ENCODE measurements at places on chromosomes 2 and 18.
A peak's percentile ranks its signal among the peaks of the same experiment; 100 is the strongest.

GRCh38 chr2:120857422-120857821, 121.8 kb downstream of the GLI2 start:
- no peak for DNase-seq

- DNase-seq = peak; percentile 91
Measured at GRCh38 chr18:44507729-44508325, 172.9 kb upstream of the SETBP1 start.

DNA sequence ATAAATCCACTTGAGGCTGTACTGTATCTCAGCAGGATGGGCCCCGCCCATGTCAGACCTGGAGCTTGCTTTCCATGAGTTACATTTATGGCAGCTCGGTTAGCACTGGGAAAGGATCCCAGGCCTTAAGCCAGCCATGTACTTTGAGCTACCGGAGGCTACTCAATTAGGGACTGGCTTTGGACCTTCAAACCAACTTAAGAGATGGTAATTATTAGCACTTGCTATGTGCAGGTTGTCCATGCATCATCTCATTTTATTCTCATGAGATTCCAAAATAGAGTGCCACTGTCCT, 64.4 kb downstream of the ACTR2 start:
- no peak for DNase-seq

DNA sequence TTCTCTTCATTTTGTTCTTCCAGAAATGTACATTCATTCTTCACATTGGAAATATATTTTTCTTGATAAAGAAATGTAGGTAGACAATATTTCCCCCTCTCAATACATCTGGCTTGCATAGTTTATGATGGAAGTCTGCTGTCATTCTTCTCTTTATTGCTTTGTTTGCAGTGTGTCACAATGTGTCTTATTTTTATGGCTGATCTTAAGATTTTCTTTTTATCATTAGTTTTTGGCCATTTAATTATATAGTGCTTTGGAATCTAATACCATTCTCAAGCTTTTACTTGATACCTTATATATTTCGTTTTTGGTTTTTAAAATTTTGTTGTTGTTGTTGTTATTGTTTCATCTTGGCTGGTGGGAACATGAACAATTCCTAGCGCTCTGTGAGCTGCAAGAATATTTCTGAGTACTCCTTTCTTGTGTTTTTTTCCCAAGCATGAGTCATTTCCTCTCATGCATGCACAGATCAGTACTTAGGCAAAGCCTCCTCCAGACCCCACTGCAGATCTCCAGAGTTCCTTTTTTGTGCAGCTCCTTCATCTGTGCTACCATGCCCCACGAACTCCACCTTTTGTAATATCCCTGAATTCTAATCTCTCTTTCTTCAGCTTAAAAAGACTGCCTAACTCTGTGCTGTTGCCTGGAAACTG, 13.7 kb upstream of the MMADHC start:
- DNase-seq = peak; percentile 36

GRCh38 chr2:46363535-46364170, 66.4 kb downstream of the EPAS1 start:
- peak; percentile 82 for DNase-seq

GRCh38 chr18:22114526-22115321, 54.7 kb upstream of the GATA6 start:
- DNase-seq = no peak

GRCh38 chr18:5518899-5519371, 24.9 kb downstream of the EPB41L3 start:
- DNase-seq = no peak

DNA sequence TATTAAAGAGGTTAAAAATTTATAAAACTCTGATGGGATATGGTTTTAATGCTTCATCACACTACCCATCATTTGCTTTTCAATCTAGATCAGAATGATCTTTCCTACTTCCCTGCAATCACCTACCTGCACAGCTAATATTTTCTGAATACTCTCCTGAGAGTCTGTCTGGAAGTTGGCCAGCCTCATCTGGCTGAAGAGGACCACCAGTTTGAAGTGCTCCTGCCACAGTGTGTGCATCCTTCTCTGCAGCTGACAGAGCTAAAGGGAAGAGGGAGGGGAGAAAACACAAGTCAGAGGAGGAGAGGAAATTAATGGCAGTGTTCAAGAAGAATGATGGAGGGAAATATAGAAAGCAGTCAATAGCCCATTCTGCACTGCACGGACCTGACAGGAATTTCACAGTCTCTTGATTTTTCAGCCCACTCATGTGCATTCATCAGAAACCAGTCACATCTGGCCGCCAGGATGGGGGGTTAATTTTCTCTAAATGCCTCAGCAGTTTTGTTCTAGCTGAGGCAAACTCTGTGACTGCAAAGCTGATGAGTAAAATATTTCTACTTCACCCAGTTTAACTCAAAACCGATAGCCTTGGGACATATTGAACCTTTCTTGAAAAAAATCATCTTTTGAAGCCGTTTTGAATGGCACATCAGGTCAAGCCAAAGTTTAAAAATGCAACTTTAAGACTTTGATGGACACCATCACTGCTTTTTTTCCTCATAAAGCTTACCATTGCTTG, 201.8 kb upstream of the KLHL14 start:
- no peak for DNase-seq

DNA sequence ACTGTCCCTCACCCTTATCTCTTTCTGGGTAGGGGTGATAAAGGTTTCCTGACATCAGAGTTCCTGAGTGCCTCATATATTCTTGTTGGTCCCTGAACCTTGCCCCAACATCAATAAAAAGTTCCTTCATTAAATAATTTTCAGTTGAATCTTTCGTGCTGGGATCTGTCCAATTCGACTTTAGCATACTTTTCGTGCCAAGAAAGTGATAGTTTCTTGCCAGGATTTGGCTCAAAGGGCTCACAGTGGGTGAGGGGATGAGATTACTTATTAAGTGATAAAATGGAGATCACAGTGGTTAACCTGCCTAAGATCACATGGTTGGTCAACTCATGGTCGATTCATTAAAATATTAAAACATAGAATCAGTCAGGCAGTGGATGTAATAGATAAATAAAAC, 93.8 kb upstream of the SLC8A1 start:
- DNase-seq = no peak

DNA sequence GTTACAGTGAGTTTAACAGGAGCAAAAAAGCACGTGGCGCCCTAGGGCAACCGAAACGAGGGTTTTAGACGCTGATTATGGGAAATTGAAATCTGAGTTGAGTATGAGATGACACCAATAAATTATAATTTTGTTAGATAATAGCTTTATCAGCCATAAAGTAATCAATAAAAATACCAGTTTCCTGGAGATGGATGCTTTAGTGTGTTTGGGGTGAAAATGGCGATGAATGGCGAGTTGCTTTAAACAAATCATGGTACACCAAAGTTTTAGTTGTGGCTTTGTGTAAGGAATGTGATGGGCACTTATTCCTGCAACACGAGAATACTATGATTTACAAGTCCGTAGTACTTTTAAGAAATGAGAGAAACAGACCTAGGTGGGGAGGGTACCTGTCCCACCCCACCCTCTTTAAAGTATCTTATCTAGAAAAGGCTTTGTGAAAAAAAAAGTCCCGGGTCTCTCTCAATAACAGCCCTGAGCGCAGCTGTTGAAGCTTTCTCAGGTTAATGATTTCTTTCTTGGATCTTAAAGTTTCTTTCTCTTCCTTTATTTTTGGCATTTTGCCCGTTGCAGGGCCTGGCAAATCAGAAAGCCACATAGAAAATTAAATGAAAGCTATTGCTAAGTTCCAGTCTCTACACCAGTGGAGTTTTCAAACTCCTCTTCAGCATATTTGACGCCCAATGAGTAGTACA, 1.5 kb upstream of the RRM2 start:
- peak; percentile 28 for DNase-seq

GRCh38 chr2:42236911-42237310, 67.8 kb downstream of the EML4 start:
- no peak for DNase-seq

GRCh38 chr2:241291977-241292376, 23.5 kb downstream of the HDLBP start:
- DNase-seq = no peak

DNA sequence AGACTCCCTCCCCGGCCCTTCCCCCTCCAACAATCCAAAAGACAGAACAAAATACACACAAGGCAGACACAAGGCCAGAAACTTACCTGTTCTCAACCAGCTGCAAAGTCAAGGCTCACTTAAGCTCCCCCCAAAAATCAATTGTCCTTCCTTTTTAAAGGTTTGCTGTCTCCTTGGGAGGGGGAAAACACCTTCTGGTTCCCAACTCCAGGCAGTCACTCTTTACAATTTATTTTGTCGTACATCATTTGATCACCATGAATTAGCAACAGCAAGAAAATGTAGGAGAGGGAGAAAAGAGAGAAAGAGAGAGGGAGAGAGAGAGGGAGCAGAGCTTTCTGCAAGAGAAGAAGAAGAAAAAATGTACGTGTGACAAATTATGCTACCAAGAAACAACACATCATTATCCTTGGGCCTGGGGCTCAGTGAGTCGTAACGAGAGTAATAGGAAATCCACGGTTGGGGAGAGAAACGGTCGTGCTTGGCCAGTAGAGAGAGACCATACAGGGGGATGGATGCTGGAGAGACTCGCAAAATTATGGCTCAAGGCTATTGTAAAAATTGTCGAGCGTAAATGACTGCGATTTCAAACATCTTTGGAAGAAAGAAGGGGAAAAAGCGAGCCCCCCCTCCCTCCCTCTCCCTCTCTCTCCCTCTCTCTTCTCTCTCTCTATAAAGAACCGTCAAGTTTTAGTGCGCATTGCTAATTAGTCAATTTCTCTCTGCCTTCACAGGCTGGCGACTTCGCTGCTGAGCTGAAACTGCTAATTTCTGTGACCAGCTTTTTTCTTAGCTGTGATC, at the start of gene KLHL14:
Gene KLHL14 (minus strand): TSS at position 443 of the 801 bp plus-strand sequence. CDS start 2,432 bp downstream, outside the sequence.
- DNase-seq = no peak

- no peak for DNase-seq
Measured at GRCh38 chr2:33522576-33522975, 46.1 kb downstream of the RASGRP3 start.

- DNase-seq = no peak
Measured at GRCh38 chr2:181149056-181149455, 168.7 kb downstream of the UBE2E3 start.

- DNase-seq = no peak
Measured at GRCh38 chr2:11499081-11499743, 33.3 kb upstream of the E2F6 start.

DNA sequence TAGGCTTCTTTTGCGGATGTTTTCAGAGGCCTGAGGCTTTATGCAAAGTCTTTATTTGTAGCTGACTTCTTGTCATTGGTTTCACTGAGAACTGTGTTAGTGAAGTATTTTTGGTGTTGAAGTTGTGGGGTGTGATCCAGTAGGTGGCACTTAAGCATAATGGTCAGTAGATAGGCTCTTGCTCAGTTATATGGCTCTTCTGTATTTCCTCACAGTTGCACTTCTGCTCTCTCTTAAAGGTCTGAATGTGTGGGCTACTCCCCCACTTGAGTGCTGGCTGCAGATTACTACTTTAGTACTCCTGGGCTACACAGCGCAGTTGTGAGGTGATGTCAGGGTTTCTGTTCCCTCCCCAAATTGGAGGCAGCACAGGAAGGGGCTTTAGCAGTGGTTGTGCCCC, 133.8 kb upstream of the SCN7A start:
- DNase-seq = no peak

GRCh38 chr2:223725494-223725893, 111.9 kb downstream of the AP1S3 start:
- peak; percentile 69 for DNase-seq

DNA sequence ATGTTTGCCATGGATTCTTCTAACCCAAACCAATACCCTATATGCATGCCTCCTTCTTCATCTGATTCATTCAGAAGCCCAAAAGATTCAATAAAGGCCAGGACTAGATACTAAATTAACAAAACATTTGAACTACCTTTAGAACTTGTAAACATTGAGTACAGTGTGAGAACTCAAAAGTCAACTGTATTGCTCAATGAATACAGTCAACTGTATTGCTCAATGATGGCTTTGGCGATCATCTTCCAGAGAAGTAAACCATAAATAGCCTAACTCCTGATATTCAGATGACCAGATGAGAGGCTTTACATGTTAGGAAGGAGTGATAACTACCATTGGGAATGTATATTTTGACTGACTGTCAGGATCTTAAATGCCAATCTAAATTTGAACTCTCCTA, 206.5 kb upstream of the ITGA4 start:
- peak; percentile 72 for DNase-seq

GRCh38 chr18:42508683-42509296, 553.8 kb downstream of the PIK3C3 start:
- no peak for DNase-seq

DNA sequence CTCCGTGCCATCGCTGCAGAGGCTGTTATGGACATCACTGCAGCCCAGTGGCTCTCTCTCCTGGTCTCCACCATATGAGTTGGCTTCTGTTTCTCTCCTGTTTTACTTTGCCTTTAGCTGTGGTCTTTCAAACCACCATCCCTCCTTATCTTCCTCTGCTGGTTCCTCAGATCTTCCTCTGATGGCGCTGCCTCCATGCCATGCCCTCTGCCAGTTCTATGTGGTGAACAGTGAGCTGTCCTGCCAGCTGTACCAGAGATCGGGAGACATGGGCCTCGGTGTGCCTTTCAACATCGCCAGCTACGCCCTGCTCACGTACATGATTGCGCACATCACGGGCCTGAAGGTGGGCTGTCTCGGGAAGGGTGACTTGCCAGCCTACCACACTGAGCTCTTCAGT, 13.1 kb downstream of the TYMS start:
- DNase-seq = no peak

DNA sequence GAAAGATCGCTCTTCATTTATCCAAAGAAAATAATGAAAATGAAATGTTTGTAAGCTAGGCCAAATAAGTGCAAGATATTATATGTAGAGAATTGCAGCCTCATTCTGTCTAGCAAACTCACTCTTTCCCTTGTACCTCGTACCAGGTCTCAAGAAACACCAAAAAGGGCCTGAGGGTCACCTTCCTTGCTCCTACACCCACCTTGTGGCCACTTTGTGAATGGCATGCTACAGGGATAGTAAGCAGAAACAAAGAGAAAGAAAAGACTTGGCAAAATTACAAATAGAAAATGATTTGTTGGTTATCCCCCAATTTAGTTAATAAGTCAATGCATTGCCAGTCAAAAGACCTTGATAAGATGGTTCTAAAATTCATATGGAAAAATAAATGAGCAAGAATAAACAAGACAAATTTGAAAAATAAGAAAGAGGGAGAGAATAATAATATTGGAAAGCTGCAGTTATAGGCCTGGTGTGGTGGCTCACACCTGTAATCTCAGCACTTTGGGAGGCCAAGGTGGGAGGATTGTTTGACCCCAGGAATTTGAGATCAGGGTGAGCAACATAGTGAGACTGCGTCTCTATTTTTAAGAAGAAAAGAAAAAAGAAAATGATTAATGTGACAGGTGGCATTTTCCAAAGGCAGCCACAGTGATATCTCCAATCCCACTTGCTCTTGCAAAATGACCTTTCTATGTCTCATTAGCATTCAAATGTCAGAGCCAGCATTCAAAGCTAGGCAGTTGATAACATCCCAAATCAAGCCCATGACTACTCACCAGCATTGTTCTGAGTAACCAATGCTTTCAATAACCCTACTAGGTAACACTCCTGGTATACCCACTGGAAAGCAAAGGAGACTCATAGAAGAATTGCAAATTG, 38.8 kb upstream of the BMP10 start:
- peak; percentile 81 for DNase-seq

Data from suppressor macrophage treated with lipopolysaccharide for 4 hours (primary cell).